Smooth muscle cell of the umbilical artery (primary cell): ENCODE measurements at places on chromosomes 3 and 15. TPM values are rescaled to one million over a fixed set of nuclear protein-coding genes. Genes with fewer than 3 reads are reported as not detected.

The IMPG2 gene
- 0.28 and 0.59 TPM in 2 replicates for total RNA-seq

The SYNPR gene
- total RNA-seq, result not detected in 2 replicates

The CLDN11 gene
- total RNA-seq, result 175 and 630 TPM in 2 replicates

The SOX14 gene
- total RNA-seq, result not detected in 2 replicates

The ATP10A gene
- total RNA-seq, result 5.0 and 6.4 TPM in 2 replicates

The ACTC1 gene
- 0.30 TPM in 1 of 2 replicates, not detected in the other for total RNA-seq
